ENCODE measurements at places on chromosomes 16 and 17. TPM values are rescaled to one million over a fixed set of nuclear protein-coding genes. Genes with fewer than 3 reads are reported as not detected.

DNA sequence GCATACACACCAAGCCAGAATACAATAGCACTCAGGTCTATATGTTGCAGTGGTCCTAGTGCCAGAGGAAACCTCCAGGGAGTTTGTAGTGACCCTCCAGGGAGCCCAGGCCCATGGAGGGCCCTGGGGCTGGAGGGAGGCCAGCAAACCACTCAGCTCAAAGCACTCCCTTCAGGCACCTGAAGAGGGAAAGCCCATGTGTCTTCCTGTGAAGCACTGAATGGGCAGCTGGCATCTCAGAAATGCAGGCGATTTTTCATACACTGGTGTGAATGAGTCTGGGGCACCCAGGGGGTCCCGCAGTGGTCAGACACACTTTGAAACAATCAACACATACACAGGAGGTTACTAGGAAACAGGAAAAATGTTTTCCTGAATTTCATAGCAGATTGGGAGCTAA lies 12.8 kb downstream of the TBC1D26 start:
- peak; percentile 58 for DNase-seq

DNA sequence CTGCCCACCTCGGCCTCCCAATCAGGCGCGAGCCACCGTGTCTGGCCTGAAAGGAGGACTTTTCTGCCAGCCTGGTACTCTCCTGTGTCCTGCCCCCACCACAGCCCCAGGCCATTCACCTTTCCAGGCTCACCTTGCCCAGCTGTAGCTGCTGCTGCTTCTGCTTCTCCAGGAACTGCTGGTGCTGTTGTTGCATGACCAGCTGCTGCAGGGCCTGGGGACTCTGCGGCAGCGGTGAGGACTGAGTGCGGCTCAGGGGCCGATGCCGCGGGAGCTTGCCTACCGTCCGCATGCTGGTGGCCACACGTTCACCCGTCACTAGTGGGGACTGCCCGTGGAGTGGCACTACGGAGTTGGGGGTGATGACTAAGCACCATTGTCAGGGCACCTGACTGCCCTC lies 17.7 kb downstream of the G6PC3 start:
- no peak for DNase-seq

DNA sequence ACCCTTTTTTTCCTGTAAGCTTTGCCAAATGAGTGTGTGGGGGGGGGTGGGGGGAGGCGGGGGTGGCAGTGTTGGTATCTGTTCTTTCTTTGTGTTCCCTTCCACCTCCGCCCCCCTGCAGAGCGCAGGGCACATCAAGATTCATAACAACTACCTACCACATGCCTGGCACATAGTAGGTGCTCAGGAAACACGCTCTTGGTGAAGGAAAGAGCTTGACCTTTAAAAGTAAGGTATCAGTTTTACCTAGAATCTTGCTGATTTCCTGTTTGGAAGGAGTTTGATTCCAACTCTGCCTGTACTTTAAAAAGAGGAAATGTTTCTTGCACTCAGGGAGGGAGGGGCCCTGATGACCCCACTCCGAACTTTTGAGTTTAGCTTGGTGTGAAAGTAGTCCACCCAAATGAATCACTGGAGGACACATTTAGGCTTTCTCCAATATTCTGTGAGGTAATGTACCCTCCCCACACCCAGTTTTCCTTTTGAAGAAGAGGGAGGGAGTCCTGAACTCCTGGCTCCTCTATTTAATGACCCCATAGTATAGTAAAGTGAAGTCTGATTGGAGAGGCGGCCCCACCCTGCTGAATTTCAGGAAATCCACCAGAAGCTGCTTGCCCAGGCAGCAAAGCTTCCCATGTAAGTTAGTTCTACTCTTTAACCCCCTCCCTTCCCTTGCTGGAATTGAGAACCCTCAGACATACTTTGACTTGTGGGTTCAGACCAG lies 560 bp upstream of the FAM20A start:
- DNase-seq, result no peak

DNA sequence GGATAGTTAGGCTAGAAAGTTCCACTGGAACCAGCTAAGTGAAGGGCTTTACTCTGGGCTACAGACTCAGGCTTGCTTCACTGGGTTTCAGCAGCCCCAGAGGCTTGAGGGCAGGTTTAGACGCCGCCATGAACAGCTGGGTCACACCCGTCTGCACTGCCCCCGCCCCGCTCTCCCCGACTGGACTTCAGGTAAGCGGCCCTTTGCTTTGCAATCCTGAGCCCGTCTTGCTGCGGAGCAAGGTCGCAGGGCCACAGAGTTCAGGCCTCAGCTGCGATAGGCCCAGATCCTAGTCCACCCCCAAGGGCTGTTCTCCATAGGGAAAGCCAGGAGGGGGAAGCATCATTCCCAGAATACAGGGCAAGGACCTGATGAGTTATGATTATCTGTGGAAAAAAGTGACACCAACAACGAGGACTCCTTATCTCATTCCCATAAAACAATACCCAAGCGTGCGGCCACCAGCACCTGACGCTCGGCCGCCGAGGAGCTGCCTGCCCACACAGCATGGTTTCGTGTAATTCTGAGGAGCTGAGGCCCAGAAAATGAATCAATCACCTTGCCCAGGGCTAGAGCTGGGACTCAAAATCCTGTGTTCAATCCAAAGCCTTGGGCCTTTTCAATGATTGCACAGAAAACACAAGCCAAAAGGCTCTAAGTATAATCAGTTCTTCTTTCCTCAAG lies 20.4 kb downstream of the MEAK7 start:
- no peak for DNase-seq

- no peak for DNase-seq
Observed at GRCh38 chr17:67035131-67036083, 8.9 kb upstream of the CACNG1 start.

GRCh38 chr17:20278805-20279204 lies 188.5 kb downstream of the LGALS9B start:
- no peak for DNase-seq

DNA sequence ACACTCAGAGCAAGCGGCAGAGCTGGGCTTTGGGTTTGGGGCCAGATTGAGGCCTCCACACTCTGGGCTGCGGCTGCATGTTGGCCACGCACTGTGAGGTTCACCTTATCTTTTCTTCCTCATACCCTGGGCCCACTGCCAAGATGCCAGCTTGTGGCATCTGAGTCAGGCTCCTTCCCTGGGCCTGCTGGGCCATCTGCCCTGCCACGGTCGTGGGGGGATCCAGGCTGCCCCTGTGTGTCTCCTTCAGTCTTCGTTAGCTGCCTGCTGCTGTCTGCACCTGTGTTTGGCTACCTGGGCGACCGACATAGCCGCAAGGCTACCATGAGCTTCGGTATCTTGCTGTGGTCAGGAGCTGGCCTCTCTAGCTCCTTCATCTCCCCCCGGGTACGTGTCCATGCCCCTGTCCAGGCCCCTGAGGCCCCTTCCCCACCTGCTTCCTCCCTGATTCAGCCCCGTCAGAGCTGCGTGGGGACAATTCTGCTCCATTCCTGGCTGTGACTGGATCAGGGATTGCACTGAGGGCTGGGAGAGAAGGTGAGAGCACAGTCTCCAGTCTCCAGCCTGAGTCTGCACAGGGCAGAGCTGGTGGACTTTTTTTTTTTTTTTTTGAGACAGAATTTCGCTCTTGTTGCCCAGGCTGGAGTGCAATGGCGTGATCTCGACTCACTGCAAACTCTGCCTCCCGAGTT lies 11.2 kb downstream of the SPNS3 start:
- no peak for DNase-seq

GRCh38 chr16:46991729-46992704 lies 18.5 kb upstream of the DNAJA2 start:
- no peak for DNase-seq

DNA sequence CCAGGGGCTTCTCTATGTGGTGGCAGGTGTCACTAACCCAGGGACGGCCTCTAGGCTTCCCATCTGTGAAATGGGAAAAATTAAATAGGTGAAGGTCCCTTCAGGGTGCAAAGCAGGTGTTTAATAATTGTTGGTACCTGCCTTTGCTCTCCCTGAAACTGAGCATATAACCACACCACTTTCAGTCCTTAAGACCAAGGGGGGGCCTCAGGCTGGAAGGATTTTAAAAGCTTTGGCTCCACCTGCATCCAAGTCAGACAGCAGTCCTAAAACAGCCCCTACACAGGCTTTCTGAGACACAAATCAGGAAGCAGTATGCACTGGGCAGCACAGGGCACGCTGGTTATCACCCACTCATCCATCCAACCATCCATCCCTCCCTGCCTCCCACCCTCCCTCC lies 55.0 kb downstream of the TK2 start:
- DNase-seq, result no peak

GRCh38 chr17:15036238-15036637 lies 228.9 kb downstream of the PMP22 start:
- no peak for DNase-seq

DNA sequence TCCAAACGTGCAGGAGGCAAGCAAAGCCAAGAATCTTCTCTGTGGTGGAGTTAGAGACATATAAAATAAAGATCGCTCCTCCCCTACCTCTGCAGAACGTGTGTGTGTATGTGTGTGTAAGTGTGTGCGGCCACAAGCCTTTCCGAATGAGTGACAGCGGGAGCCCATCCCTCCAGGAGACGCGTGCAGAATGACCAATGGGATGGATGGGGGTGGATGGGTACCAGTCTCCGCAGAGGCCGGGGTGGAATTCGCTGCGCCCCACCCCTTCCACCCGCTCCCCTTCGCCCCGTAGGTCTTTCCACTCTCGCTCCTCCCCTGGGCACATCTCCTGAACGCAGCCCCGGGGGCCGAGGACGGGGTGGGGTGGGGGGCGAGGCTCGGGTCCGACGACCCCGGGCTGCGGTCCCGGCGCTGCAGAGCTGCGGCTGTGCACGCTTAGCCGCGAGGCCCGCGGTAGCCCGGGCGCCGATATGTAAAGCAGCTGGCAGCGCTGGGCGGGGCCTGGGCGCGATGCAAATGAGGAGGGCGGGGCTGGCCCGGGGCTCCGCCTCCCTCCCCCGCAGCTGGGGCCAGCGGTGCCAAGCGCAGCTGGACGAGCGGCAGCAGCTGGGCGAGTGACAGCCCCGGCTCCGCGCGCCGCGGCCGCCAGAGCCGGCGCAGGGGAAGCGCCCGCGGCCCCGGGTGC lies at the start of gene PRKCB:
Gene PRKCB (plus strand): TSS at position 594 of the 688 bp plus-strand sequence.
- peak; percentile 93 for DNase-seq

GRCh38 chr16:56787167-56787566 lies 57.2 kb downstream of the NUP93 start:
- no peak for DNase-seq

DNA sequence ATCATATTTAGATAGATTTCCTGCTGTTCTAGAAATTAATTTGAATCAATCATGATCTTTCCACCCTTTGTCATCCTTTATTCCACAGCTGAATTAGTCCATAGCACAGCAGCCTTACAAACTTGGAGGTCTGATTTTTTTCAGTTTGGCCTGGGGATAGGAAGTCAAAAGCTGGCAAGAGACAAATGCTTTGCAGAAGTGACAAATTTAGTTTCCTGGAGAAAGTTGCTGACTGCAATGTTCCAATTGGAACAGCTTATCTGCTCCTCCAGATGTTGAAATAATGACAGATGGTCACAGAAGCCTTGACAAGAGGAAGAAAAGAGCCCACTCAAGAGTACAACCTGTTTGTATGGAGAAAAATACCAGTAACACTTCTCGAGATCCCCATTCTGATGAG lies 1276.1 kb upstream of the CDH8 start:
- DNase-seq, result peak; percentile 36

DNA sequence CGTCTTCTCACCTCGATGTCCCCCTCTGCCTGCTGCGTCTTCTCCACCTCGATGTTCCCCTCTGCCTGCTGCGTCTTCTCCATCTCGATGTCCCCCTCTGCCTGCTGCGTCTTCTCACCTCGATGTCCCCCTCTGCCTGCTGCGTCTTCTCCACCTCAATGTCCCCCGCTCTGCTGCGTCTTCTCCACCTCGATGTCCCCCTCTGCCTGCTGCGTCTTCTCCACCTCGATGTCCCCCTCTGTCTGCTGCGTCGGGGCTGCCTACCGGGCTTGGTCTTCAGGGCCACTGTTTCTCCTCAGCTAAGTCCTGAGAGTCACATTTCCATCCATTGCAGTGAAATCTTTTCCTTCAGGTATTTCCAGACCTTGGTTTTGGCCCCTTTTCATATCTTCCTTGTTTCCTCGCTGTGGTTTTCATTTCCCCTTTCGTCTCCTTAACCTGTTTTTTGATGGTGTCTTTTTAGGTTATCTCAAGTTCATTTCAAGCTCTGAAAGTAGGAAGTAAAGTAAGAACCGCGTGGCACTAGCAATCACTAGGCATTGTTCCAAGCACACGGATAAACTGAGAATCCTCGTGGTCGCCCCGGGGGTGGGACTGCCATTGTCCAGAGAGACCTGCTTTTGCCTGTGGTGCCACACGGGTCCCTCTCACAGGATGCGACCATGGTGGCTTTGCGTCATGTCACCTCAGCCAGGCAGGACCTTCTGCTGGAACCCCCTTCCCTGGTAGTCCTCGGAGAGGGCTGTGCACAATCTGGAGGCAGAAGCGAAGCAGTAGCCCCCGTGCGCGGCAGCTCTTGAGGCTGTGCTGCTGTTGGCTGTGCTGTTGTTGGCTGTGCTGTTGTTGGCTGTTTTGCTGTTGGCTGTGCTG lies 9.5 kb upstream of the ZNF750 start:
- DNase-seq, result no peak

DNA sequence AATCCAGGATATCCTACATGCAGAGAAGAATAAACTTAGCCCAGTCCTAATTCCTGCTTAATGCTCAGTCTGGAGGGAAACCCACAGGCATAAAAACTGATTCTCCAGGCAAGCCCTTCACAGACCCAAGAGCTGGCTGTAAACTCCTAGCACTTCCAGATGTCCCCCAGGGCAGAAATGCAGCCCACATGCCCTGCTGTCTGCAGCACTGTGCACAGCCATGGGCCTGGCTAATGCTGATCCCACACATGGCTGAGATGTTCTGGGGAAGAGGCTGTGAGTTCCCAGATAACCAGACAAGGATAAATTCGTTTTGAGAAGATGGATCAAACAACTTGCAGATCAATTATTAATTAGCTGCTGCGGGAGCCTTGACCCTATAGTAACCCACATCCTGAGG lies 148.4 kb downstream of the AATF start:
- no peak for DNase-seq

DNA sequence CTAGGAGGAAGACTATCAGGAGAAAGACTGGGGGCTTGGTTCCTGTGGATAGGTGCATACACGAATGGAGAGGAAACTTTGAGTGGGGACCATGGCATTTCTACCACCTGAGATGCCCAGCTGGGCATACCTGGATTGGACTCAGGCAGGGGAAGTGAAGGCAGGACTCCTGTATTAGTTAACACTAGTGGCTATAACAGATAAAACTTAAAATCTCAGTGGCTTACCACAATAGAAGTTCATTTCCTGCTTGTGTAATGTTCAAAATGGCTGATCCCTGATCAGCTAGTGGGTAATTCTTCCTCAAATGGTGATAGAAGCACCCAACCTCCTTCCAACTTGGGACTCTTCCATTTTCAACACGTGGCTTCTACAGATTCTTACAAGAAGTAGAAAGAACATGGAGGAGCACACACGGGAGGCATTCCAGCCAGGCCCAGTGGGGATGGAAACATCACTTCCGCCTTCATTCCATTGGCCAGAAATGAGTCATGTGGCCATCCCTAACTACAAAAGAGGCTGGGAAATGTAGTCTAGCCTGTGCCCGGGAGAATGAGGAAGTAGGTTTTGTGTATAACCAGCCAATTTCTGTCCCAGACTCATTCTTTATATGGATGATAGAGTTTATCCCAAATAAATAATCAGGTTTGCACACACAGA lies 112.1 kb downstream of the UTP18 start:
- DNase-seq, result no peak

The AMDHD2 gene
- 27.2 TPM for total RNA-seq

The MMP15 gene
- total RNA-seq, result 44.5 TPM

The SPATA22 gene
- total RNA-seq, result not detected

The FDXR gene
- total RNA-seq, result 17.5 TPM

The TTYH2 gene
- total RNA-seq, result 10.6 TPM

The TMEM235 gene
- 0.97 TPM for total RNA-seq

The WNT3 gene
- total RNA-seq, result 2.9 TPM

The TAC4 gene
- not detected for total RNA-seq
